Cardiac muscle cell (in vitro differentiated cells and primary cell): ENCODE measurements at places on chromosomes 1 and 21.
A peak's percentile ranks its signal among the peaks of the same experiment; 100 is the strongest.

DNA sequence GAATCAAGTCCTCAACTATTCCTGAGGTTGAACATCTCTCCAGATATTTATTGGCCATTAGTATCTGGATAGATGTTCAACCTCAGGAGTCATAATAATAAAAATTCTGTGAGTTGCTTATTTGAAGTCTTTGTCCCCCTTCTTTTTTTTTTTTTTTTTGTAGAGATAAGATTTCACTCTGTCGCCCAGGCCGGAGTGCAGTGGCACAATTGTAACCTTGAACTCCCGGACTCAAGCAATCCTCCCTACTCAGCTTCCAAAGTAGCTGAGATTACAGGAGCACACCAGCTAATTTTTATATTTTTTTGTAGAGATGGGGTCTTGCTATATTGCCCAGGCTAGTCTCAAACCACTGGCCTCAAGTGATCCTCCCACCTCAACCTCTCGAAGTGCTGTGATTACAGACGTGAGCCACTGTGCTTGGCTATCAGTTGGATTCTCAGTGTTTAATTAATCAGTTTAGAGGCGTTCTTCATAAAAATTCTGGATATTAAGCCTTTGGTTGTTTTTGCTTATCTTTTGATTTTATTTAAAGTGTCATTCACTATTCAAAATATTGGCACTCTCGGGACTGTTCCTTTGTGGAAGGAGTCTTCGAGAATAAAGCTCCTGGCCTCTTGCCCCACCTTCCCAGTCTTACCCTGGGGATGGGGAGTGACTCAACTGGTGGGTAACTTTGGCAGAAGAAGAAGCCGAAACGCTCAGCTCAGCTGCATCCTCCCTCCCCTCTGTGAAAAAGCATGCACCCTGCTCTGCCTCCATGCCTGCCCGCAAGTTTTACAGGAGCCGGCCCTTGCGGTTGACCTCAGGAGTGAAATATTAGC is 11.2 kb upstream of the HYI start:
- DNase-seq = peak; percentile 52

DNA sequence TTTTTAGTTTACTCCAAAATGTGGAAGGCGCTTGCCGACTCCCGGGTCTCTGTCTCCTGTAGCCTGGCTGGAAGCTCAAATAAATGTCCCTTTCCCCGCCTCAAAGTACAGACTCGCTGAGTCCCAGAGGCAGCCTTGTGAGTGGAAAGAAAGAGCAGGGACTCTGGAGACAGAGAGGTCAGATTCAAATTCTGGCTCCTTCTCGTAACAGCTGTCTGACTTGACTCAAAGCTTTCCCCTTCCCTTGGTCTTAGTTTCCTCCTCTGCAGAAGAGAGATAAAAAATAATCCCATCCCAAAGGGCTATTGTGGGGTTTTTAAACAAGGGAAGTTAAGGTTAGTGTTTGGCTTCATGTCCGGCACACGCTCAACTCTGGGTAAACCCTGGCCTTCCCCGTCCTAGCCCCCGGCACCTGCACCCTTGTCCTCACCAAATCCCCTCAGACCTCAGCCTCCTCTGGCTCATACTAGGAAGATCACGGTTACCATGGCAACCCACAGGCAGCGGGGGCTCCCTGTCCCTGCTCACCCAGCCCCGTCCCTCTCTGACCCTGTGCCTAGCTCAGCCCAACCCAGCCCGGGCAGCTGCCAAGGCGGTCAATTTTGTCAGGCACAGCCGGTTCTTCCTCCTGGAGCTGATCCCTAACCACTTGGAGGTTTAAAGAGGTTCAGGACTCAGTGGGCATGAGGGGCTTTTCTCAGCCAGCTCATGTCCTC is 49.2 kb upstream of the IGSF21 start:
- DNase-seq = no peak

DNA sequence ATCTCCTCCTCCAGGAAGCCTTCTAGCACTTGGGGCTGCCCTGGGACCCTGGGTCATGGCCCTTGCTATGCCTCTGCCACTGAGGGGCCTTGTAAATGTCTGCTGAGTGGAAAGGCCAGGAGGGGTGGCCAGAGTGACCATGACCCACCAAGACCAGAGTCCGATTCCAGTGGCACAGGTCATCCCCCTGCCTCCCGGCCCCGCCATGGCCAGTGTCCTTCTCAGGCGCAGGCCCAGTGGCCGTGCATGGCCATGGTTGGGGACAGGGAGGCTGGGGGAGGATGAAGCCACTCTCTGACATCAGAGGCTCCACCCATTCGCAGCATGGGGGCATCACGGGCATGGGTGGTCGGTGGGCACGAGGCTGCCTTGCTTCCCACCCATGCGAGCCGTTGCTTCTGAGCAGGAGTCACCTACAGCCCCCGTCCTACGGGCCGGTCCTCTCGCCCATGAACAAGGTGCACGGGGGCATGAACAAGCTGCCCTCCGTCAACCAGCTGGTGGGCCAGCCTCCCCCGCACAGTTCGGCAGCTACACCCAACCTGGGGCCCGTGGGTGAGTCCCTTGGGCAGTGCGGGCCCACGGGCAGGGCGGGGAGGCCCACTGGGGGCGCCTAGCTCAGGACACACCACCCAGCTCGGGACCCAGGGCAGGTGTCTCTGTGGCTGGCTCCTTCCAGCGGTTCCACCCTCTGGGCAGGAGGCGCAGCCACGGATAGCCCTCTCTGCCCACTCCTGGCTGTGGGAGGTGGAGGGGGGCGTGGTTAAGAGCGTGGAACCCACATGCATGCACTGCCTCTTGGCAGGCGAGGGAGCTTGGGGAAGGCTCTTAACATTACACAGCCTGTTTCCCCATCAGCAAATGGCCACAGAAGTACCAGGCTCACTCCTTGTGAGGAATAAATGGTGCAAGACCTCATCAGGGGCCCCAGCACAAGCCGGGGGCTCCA is 22.4 kb upstream of the CCDC27 start:
- no peak for DNase-seq

DNA sequence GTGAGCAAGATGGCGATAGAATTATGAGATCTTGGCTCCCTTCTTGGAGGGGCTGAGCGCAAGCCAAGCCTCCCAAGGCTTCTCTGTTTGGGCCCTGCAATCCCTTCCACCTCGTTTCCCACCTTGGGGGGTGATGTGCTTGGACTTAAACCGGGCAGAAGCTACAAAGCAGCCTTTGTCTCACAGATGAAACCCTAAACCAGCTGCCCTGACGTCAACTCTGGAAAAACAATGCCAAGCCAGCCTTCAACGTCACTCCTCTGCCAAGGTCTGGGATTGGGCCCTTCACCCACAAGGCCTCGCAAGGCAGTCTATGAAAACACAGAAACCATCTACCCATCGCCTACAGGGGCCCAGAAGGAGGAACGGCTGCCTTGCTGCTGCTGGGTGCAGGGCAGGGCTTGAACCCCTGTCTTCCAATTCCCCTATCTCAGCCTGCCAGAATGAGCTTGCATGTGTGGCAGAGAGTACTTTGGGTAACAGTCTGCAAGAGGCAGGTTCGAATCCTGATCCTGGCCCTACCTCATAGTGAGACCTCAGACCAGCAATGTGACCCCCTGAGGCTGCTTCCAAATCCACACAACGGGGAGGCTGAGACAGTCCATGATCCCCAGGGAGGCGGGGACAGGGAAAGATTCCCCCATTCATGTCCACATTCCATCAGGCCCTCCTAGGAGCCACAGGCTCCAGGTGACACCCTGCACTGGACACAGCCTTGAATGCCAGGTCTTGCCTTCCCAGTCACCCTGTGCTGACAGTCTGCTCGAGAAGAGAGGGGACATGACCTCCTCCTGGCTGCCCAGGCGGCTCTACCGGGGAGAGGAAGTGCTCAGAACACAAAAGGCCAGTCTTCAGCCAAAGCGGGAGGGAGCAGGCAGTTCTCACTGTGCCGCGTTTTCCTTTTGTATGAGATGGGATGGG is 15.0 kb downstream of the IFFO2 start:
- peak; percentile 96 for DNase-seq

DNA sequence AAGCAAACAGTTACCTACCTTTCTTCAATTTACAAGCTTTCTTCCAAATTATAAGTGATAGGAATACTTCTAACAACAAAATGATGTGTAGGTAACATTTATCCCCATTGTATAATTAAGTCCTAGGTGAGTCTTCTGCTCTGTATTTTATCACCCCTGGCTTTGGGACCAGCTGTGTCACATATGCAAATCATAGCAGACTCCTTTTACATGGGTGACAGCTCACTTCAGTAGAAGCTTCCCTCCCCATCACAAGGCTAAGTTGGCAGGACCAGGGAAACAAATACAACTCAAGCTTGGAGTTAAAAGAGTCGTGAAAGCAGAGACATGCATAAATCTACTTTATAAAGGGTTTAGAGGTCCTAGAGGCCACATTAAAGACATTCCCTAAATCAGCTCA is 121.1 kb upstream of the RUNX1 start:
- no peak for DNase-seq

DNA sequence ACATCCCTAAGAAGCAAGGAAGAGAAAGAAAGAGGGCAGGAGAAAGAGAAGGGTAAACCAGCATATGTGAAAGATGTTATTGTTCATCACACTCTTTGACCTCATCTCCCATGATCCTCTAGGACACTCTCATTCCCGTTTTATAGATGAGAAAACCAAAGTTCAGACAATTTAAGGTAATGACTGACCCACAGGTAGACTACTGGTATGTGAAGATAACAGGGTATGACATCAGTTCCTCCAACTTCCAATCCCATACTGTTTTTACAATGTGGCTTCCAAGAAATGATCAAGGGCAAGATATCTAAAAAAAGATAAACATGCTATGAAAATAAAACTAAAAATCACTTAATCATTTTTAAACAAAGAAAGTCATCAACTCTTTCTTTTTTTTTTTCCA is 95.2 kb upstream of the TNFSF4 start:
- DNase-seq = no peak

DNA sequence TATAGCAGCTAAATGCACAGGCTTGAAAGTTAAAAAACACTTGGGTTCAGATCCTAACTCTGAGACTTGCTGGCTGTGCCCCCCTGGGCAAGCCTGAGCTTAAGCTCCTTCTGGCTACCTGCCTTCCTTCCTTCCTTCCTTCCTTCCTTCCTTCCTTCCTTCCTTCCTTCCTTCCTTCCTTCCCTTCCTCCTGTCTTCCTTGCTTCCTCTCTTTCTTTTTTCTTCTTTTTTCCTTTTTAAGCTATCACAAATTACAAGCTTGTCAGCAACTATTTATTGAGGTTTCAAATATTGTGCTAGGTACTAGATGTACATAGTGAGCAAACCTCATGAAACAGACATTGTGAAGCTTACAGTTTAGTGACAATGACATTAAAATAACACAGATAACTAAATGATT is 15.1 kb downstream of the SGIP1 start:
- no peak for DNase-seq

DNA sequence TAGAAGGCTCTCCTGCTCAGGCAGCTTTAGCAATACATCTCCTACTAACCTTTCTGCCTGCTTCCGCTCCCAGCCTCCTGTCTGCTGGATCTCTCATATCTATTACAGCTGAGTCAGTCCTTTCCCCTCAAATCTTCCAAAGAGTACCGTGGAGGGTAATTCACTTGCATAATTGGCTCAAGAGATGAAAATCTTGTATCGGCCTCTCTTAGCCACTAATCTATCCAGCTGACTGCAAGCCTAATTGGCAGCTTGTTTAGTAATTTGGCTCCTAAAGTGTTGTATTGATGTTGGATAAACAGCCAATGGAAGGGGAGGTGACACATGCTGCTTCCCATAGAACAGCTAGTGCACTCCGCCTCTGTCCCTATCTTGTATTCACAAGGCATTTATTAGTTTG is 195.7 kb downstream of the GPATCH2 start:
- DNase-seq = no peak

- DNase-seq = no peak
Observed at GRCh38 chr21:45511007-45511406, 31.2 kb downstream of the SLC19A1 start.

GRCh38 chr1:205962821-205963221 is 19.6 kb upstream of the SLC26A9 start:
- DNase-seq = no peak

DNA sequence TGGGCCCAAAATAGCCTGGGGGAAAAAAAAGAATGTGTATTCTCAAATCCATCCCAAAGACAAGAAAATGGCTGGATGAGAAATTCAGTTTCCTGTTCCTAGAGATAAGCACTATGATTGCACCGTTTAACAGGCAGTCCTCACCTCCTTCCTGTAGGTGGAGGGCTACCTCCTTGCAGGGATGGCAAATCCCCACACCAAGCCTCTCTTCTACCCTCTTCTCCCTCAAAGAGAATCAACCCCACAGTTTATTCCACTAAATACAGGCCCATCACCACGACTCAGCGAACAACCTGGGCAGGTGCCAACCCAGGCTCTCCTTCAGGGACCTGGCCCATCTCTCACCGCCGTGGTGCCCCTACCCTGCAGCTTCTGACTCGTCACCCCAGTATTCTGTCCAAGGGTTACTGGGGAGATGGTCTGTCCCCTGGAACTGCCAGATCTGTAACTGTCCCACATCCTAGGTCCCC is 3.4 kb upstream of the CHD5 start:
- DNase-seq = no peak

- peak; percentile 28 for DNase-seq
Observed at GRCh38 chr1:31625561-31626222, 8.2 kb downstream of the HCRTR1 start.
